ENCODE measurements at places on chromosomes 12 and 14.

DNA sequence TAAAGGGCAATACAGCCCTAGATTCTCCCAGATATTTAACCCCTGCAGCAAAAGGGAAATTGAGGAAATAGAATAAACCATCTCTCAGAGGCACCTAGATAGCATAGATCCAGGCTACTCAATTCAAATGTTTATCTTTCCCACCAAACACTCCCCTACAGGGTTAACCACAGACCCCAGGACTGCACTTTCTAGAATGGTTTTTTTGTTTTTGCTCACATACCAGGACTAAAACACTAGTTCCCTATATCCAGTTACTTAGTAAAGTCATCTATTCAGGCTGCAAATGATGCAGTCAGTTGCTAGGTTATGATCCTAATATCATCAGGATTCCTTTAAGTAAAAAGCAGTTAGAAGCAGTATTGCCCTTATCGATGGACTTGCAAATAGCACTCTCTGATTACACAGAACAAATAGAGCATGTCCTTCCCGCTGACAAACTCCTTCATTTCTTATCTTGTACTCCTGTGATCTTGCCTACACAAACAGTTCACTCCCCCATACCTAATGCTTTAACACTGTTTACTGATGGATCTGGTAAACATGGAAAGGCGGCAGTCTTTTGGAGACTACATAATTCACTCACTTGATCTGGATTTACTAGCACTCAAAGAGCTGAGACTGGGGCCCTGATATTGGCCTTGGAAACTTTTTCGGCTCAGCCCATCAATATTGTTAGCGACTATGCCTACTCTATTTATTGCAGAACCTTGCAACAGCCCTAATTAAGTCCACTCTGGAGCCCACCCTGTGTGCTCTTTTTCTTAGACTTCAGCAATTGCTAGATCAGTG, 257.2 kb upstream of the DIO2 start:
- DNase-seq, result no peak

- DNase-seq, result no peak
Observed at GRCh38 chr12:131025939-131026702, 72.4 kb downstream of the ADGRD1 start.

DNA sequence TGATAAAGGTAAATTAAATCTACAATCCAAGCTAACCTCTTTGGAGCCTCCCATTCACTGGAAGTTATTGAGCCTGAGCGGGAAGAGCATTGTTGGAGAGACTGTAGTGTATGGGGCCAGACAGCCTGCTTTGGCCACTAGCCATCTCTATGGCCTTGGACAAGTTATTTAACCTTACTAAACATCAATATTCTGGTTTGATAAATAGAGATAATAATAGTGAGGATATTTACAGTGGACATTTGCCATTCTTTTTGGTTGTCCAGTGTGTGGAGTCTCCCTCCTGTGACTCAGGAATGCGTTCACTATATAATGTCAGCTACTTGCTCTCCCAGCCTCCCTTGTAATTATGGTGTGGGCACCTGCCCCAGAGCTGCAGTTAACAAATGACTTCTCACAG, 216.1 kb downstream of the SLC38A4 start:
- no peak for DNase-seq

- no peak for DNase-seq
Observed at GRCh38 chr14:100393906-100394732, 71.0 kb downstream of the SLC25A47 start.

DNA sequence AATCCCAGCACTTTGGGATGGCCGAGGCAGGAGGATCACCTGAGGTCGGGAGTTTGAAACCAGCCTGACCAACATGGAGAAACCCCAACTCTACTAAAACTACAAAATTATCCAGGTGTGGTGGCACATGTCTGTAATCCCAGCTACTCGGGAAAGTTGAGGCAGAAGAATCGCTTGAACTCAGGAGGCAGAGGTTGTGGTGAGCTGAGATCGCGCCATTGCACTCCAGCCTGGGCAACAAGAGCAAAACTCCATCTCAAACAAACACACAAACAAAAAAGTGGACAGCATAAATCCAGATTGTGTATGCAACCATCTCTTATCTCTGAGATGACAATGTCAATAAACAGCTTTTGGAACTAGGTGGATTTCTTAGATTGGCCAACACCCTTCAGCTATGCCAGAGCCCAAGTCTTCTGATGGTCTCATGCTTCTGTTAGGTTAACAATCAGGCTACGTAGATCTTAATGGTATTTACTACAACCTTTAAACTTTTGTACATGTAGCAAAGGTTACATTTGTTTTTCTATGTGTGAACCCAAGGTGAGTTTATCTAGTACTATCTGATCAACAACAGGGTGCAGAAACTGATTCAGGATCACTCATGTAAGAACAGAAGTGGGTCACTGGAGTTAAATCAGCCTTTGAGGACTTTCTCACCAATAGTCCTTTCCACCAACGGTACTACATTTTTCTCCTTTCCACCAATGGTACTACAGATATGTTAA, 73.7 kb downstream of the DUSP16 start:
- DNase-seq, result no peak

GRCh38 chr14:65261425-65261920, 151.1 kb upstream of the FUT8 start:
- no peak for DNase-seq

DNA sequence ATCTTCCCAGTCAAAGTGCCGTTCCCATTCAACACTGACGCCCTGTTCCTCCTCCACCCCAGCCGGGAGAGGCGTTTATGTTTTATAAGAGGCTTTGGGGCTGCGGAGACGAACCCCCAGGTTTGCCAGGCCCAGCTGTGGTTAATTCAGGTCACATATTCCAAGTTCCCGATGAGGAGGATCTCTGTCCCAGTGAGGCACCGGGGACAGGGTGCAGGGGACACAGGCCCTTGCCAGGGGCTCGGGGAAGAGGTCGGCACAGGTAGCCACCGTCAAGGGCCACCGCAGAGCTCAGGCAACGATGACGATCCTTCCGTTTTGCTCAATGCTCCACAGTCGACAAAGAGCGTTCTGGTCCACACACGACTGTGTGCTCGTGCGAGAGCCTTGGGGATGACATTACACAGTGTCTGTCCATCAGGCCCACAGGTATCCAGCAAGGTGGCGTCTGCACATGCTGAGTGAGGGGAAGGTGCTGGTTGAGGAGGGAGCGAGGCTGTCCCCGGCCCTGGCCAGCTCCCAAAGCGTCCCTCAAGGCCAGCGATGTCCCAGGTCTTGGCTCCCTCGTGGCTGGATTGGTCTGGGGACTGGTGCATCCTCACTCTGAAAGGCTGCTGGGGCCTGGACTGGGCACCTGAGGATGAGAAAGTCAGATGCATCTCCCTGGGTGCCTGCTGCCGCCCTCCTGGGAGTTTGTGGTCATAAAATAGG, 189.2 kb upstream of the C14orf180 start:
- DNase-seq, result no peak

DNA sequence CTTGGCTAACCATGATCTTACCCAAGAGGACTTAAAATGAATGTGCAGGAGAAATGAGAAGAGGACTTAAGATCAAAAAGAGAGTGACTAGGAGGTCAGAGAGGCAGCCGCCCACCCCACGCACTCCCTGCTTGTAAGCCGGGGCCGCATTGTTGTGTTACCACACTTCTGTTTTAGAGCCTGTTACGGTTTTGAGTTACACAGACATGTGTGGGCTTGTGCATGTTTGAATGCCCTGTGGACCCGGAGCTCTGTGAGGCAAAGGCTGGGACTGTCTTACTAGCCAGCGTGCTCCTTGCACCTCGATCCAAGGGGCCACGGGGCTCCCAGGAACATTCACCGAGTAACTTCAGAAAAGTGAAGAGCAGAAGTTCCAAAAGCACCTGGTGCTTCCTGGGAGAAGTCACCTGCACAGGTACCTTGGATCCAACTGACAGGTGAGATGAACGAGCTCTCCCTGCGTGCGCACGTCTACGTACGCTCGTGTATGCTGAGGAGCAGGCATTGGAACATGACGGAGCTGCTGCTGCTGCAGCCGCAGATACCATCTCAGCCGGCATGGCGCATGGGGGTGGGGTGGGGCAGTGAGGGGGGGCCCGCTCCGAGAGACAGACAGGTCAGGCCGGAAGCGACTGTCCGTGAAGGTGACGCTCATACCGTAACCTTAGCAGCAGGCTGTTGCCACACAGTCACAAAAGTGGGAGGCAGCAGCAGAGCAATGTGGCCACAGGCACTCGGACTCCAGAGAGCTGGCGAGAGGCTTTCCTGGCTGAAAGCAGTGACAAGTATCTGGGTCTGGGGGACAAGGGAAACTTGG, 23.7 kb downstream of the SFSWAP start:
- no peak for DNase-seq

Data from NCI-H1092 (cell line).